ENCODE measurements at places on chromosomes 16 and 17. TPM values are rescaled to one million over a fixed set of nuclear protein-coding genes. Genes with fewer than 3 reads are reported as not detected.

DNA sequence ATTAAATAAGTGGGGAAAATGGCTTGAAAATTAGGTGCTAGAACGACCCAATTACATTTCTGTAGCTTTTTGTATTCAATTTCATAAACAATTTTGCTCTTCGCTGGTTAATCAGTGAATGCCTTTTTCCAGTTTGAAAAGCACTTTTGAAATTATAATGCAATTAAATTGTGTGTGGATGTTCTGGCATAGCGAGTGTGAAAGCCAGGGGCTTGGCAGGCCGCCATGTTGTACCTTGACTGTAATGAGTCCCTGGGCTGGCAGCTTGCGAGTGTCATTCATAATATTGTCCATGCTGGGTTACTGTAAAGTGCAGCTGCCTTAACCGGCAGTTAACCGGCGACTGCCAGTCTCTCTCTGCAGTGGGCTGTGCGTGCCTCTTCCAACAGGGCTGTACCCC, 177.8 kb downstream of the CCDC182 start:
- no peak for DNase-seq

- DNase-seq: no peak
Measured at GRCh38 chr16:57315416-57315815, 30.9 kb upstream of the PLLP start.

GRCh38 chr17:19361326-19361725, 1.2 kb downstream of the B9D1 start:
- no peak for DNase-seq

DNA sequence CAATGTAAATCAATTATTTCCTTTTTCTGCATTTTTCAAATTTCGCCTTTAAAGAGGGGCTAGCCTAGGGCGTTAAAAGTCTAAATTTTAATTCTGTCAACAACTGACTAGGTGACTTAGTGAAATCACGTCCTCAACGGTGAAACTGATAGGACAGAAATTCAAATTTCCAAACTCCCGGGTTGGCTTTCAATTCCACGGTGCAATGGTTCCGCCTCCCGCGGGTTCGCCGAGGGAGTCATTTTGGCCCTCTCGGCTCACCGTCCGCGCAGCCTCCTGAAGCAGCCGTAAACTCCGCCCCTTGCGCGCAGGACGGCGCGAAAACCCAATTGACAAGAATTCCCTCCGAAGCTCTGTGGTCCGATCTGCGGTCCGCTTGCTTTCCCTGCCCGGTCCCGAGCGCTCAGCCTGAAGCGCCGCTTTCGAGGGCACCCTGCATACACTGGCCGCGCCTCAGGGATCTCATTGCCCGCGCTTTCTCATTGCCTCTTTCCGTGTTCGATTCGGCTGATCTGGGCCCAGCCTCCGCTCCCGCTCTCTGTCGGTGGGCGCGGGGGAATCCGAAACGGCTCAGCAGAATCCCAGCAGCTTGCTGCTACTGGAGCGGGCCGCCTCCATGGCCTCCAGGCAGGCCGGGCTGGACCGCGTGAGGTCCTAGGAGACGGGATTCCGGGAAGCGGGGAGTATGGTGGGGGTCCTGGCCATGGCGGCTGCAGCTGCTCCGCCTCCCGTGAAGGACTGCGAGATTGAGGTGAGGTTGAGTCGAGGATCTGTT, at the start of gene ATAD5:
ATAD5 (plus strand) TSS at position 304 of the 775 bp plus-strand sequence; CDS start at position 686, 382 bp downstream.
- DNase-seq: peak; percentile 95

DNA sequence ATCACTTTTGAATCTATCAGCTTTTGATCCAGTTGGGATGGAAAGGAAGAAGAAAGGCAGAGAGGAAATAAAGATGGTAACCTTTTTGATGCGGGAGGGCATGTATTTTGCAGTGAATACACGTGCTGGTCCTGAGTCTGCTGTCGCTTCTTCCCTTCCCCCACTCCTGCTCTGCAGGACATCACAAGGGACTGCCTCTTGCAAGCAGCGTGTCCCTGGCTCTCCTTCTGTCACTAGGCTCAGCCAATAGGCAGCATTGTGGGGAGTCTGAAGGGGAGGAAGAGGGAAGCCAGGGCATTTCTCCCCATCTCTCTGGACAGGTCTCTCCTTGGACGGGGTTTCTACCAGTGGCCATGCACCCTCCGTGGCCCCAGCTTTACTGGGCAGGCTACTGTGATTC, 15.7 kb upstream of the WFDC1 start:
- DNase-seq: no peak

- no peak for DNase-seq
Measured at GRCh38 chr16:61681124-61681523, 355.1 kb downstream of the CDH8 start.

DNA sequence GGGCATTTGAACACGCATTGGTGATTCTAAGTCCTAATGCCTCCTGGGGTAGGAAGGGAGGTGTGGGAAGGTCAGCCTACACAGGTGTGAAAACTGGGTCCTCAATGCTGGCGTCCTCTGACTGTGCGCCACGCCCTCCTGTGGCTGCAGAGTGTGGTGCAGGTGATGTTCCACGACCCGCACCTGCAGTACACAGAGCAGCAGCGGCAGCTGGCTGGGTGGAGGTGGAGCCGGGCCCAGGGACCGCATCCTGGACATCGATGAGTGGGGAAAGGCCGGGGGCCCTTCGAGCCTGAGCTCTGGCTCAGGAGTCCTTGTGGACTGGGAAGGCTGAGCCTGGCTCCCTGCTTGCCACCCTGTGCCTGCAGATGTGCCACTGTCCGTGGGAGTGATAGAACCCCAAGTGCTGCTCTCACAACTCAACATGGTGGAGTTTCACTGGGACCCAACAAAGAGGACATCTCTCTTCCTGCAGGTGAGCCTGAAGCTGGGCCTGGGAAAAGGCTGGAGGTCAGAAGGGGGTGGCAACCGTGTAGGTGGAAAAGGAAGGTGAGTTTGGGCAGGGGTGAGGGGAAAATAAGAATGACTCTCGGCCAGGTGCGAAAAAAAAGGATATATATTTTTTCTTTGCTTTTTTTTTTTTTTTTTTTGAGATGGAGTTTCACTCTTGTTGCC, 14.0 kb upstream of the STAC2 start:
- DNase-seq: no peak

GRCh38 chr17:36089339-36089865, 541 bp downstream of the CCL3 start:
- no peak for DNase-seq

DNA sequence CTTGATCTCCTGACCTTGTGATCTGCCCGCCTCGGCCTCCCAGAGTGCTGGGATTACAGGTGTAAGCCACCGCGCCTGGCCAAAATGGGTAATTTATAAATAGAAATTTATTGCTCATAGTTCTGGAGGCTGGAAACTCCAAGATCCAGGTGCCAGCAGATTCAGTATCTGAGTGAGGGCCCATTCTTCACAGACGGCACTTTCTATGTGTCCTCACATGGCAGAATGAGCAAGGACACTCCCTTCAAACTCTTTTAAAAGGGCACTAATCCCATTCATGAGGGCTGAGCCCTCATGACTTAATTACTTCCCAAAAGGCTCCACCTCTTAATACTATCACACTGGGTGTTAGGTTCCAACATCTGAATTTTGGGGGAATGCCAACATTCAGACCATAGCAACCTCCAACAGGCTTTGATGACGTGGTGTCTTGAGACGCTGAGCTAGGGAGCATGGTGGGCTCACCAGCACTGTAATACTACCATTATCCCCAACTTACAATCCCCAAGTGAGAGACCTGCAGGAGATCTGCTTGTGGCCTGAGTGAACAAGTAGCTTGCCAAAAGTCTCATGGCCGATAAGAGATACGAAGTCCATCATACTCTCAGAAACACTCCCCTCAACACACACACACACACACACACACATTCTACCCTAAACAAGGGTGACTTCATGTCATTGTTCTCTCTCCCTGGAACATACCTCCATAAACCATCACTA, 8.5 kb downstream of the CMTM4 start:
- no peak for DNase-seq

DNA sequence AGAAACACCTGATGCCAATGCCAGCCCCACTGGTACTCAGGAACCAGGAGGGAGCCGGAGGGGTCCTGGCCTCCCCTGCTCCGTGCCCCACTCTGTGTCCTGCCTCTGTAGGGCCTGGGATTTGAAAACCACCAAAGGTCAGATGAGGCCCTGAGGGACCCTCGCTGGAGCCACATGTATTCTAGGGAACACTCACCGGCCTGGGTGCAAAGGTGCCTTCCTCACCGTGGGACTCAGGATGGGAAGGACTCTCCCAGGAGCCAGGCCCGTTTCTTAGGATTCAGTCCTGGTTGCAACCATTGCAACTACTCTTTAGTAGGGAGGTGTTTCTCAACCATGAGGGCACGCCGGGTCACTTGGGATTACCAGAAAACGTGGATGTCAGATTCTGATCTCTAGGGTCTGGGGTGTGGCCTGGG, 74.6 kb downstream of the N4BP1 start:
- no peak for DNase-seq

- no peak for DNase-seq
Measured at GRCh38 chr17:68387435-68388218, 69.7 kb downstream of the WIPI1 start.

GRCh38 chr16:19659554-19659953, 58.5 kb downstream of the KNOP1 start:
- DNase-seq: no peak

DNA sequence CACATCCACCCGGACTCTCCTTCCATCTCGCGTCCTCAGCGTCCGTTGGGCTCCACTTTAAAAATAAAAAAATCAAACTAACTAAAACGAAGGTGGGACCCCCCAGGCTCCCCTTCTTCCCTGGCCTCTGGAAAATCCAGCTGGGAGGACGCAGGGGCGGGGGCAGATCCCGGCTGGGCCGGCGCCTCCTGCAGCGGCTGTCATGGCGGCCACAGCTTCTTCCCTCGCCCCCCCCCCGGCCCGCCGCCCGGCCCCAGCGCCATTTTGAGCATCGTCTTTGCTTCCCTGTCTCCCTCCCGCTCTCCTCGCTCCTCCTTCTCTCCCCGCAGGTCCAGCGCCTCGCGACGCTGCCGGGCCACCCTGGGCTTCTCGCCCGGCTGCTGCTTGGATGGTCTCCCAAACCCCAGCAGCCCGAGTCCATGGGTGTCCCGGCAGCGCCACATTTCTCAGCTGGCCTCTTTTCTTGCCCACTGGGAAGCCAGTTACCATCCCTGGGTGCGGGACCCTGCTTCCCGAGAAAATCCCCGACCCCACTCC, 3.3 kb downstream of the HOXB2 start:
- peak; percentile 85 for DNase-seq

DNA sequence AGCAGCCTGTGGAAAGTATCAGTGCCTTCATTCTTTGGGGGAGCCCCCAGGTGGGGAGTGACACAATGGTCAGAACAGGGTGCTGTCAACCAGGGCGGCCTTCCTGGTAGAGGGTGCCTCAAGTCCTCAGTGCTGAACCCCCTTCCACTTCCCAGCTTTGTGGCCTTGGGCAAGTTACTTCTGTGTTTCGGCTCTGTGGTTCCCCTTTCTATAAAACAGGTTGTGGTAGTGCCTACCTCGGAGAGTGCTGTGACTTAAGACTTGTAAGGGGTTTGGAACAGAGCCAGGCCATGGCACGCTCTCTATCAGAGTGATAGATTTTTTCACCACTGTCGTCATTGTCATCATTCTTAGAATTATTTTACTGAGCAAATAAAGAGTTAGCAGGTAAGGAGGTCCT, 141.1 kb downstream of the CCDC182 start:
- no peak for DNase-seq

- no peak for DNase-seq
Measured at GRCh38 chr17:45345246-45345553, 28.4 kb upstream of the MAP3K14 start.

GRCh38 chr17:60743799-60744198, 66.1 kb downstream of the BCAS3 start:
- no peak for DNase-seq

DNA sequence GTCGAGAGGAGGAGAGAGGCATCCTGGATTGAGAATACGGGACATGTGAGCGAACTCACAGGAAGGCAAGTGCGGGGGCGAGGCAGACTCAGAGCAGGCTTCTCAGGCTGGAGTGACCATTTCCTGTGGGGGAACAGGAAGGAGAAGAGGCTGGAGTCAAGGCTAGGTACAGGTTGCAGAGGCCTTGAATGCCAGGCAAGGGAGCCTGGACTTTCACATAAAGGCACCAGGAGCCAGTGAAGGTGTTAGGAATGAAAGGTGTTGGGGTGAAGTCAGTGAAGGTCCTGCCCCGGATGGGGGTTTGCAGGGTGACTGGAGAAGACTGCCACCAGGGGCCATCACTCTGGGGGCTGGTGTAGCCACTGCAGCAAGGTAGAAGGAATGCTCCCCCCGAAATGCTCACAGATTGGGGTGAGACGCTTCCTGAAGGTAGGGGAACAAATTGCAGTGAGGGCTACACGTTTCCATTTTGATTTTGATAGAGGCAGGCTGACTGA, 5.3 kb upstream of the GPRC5C start:
- DNase-seq: no peak

GRCh38 chr17:53191878-53192277, 630.8 kb upstream of the KIF2B start:
- DNase-seq: no peak

- no peak for DNase-seq
Measured at GRCh38 chr16:19382887-19383816, 34.5 kb upstream of the TMC5 start.

DNA sequence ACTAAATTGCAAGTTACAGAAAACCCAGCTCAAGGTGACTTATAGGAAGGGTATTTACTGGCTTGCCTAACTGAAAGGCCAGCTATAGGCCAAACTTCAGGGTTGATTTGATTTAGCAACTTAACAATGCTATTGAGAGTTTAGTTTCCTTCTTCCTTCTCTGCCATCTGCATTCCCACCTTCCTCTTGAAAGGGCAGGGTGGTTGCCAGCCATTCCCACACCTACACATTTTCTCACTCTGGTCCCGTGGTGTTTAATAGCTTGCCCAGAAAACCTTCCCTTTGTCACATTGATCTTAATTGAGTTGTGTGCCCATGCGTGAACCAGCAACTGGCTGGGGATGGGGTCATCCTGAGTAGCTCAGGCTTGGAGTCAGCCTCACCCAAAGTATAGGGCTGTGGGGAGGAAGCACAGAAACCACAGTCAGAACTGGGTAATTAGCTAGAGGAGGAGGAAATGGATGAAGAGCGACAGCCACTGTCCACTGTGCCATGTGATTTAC, 194.7 kb downstream of the SPECC1 start:
- no peak for DNase-seq

DNA sequence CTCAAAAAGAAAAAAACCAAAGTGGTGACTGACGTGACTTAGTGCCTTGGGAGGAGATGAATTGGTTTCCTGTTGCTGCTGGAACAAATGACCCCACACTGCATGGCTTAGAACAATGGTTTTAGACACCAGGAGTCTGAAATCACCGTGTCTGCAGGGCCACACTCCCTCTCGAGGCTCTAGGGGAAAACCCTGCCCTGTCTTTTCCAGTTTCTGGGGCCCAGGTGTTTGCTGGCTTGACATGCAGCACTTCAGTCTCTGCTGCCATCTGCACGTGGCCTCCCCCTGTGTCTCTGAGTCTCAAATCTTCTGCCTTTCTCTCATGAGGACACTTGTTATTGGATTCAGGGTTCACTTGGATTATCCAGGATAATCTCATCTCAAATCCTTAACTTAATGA, 323.8 kb upstream of the TNRC6C start:
- no peak for DNase-seq

GRCh38 chr17:7141824-7142223, 27.2 kb upstream of the ASGR2 start:
- DNase-seq: no peak

GPRC5C gene
- 44.8 TPM for polyA plus RNA-seq

PYY gene
- polyA plus RNA-seq: not detected

CCDC200 gene
- polyA plus RNA-seq: 0.38 TPM

C17orf107 gene
- polyA plus RNA-seq: 0.01 TPM

INCA1 gene
- 1.6 TPM for polyA plus RNA-seq

FOXL1 gene
- 0.14 TPM for polyA plus RNA-seq

HS3ST2 gene
- 0.61 TPM for polyA plus RNA-seq

MPP3 gene
- 1.0 TPM for polyA plus RNA-seq
